ENCODE measurements at places on chromosomes 7 and 10.

- DNase-seq, result no peak
Observed at GRCh38 chr10:84140036-84140379, 699 bp downstream of the GHITM start.

DNA sequence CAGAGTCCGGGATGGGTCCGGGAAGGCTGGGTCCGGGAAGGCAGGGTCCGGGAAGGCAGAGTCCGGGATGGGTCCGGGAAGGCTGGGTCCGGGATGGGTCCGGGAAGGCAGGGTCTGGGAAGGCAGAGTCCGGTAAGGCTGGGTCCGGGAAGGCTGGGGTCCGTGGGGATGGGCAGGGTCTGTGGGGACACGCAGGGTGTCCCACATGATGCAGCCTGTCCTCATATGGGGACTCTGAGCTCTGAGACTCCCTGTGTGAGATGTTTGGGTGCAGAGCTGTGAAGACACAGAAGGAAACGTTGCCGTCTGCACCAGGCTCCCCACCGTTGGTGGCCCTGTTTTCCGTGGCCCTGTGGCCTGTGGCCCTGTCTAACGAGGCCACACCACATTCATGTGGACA is 45.7 kb upstream of the ADGRA1 start:
- no peak for DNase-seq

GRCh38 chr7:46494441-46494840 is 573.4 kb upstream of the IGFBP3 start:
- no peak for DNase-seq

GRCh38 chr10:122617476-122618270 is 57.1 kb downstream of the DMBT1 start:
- no peak for DNase-seq
